ENCODE measurements at places on chromosomes 7 and 10.

GRCh38 chr7:5657901-5658300 is 123.6 kb downstream of the RNF216 start:
- no peak for DNase-seq

- DNase-seq, result no peak
Observed at GRCh38 chr10:111516144-111516543, 439.3 kb downstream of the ADRA2A start.

- DNase-seq, result no peak
Observed at GRCh38 chr10:61029411-61029810, 85.4 kb upstream of the RHOBTB1 start.

DNA sequence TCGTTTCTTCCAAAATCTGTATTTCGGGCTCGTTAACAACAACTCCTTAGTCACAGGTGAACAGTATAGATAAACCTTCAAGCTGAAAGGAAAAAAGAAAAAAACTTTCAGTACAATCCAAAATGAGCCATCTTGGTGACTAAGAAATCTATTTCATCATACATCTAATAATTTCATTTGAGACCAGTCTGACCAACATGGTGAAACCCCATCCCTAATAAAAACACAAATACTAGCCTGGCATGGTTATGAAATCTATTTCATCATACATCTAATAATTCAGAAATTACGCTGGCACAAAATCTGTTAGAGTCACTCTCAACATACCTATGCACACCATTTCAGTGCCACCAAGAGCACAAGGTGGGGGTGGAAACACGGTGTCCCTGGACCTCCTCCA is 8.8 kb downstream of the DCLRE1C start:
- no peak for DNase-seq

DNA sequence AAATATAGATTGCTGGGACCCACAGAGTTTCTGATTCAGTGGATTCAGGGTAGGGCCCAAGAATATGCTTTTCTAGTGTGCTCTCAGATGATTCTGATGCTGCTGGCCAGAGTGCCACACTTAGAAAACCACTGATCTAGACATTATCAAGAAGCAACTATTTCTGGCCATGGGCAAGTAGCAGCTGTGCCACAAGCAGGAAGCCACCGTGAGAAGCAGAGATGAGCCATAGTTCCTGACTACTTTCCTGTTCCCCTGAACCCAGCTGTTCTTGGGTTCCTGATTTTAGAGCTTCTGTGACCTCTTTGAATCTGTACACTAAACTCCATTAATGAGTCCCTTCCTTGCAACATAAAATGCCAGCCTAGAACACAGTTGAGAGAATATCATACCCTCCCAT is 38.1 kb upstream of the PIK3AP1 start:
- no peak for DNase-seq

- no peak for DNase-seq
Observed at GRCh38 chr10:15360566-15360965, 10.5 kb downstream of the FAM171A1 start.

- DNase-seq, result no peak
Observed at GRCh38 chr10:100129424-100129823, 47.8 kb upstream of the CPN1 start.

DNA sequence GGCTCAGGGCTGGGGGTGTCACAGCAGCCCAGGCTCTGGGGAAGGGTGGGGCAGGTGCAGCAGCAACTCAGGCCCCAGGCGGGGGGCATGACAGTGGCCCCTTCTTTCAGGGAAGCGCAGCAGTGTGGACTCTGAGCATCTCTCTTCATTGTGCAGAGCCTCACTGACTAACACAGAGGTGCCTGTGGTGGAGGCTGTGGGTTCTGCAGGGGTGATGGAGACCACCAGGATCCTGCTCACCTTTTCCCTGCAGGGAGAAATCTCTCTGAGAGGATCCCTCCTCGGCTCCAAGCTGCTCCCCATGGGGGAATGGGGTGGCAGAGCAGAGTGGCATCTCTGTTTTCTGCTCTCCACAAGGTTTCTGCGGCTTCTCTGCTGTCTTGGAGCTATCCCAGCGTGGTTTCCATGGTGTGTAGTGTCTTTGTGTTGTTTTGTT is 37.8 kb upstream of the SHH start:
- no peak for DNase-seq

DNA sequence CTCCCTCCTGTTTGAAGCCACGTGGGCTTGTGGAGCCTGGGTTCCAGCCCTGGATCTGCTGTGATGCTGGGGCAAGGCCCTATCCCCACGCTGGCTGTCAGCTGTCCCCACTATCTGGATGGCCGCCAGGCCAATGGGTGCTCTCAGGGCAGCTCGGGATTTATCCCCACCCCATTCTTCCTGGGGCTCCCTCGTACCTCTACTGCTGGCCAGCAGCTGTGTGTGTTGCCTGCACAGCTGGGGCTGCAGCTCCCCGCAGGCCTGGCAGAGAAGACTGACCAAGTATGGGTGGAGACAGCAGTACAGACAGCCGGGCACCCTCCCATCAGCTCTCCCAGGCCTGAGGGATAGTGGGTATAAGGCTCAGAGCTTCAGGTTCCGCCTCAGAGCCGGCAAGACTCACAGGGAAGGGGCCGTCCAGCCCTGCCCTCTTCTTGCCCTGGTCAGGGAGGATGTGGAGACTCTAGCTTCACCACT is 13.6 kb downstream of the CLIP2 start:
- no peak for DNase-seq
